ENCODE measurements at places on chromosomes 13 and 19.

GRCh38 chr13:82356667-82357410 lies 1525.4 kb downstream of the SLITRK1 start:
- DNase-seq: no peak

GRCh38 chr19:54042989-54043388 lies 20.7 kb downstream of the VSTM1 start:
- DNase-seq: no peak

DNA sequence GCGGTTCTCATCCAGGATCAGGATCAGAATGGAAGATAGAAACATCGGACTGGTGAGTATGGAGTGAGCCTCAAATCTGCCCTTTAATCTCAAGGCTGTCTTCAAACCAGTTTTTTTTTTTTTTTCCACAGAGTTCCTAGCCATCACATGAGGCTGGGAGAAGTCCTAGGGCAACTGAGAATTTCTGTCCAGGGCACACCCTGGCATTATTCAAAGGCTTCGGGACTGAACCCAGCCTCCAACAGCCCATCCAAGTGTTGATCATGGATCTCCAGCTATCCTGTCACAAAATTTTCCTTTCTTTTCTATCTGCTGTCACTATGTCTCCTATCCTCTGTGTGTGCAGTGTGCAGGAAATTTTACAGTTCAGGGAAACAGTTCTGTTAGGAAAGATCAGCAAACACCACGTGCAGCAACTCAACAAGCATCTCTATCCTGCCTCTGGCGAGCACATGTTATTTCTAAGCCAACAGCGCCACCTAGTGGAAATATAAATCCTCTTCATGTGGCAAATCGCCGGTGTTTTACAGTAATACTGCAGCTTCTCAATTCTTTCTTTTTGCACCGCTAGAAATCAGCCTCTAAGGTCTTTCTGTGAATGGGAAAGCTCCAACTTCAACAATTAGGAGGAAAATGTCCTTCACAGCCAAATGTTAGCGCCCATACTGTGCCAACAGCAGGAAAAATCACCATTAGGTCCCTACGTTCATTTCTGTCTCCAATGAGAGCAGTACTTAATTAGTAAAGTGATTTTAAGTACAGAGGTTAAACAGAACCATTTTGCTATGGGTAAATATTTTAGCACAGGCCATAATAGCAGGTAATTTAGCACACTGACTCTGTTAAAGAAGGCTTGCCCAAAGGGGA lies 21.4 kb upstream of the ZNF181 start:
- peak; percentile 51 for DNase-seq

DNA sequence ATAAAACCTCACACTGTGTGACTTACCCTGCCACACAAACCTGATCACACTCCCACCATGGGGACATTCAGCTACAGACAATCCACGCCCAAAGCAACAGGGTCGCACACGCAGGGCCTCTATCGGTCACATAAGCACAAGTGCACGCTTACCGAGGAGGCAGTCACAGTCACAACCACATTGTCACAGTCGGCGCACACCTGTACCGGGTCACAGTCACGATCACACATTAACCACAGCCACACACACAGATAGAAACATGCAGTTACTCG lies 579 bp downstream of the ZNF566 start:
- peak; percentile 26 for DNase-seq

DNA sequence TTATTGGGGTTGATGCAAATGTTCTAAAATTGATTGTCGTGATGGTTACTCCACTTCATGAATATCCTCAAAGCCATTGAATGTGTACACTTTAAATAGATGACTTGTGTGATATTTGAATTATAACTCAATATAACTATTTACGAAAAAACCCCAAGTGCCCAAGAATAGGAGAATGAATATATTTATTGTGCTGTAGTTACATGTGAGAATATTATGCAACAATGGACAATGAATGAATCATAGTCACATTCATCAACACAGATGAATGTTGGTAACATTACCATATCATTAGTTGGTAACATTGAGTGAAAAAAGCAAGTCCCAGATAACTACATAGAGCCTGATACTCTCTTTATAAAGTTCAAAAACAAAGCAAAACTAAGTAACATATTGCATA lies 127.8 kb upstream of the UBL3 start:
- no peak for DNase-seq

- DNase-seq: no peak
These were observed 24.4 kb downstream of the ALOX5AP start for GRCh38 chr13:30759748-30760147.

GRCh38 chr13:85537601-85538000 lies 261.6 kb downstream of the SLITRK6 start:
- no peak for DNase-seq

DNA sequence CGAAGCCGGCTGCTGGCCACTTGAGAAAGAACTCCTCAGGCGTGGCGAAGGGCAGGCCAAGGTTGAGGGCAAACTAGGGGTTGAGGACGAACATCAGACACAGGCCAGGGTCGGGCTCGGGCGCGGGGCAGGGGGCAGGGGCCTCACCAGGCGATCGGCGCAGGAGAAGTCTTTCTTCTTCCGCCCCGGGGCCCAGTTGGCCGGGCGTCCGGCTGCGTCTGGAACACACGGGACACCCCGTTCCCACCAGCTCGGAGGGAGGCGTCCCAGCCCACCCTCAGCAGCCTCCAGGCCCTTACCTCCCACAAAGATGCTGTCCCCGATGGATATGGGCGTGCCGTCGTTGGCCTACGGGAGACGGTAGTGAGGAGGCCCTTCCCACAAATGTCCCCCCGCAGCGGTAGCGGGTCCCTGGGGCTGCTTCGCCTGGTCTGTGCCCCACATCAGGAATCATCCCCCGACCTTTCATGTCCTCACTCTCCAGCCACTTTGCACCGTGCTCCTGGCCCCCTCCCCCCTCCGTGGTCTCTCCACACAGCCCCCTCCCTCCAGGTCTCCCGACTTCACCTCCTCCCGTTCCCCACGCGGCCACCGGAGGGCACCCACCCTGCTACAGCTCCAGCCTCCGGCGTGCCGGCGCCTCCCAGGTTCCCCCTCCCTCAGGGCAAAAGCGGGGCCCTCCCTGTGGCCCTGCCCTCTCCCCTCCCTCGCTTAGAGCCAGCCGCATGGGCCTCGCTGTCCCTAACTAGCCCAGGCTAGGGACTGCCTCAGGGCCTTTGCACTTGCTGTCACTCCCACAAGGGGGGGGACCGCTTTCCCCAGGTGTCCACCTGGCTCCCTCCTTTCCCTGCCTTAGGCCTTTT lies 4.8 kb downstream of the PNKP start:
- DNase-seq: no peak

GRCh38 chr13:97719736-97720135 lies 233.7 kb upstream of the IPO5 start:
- no peak for DNase-seq

DNA sequence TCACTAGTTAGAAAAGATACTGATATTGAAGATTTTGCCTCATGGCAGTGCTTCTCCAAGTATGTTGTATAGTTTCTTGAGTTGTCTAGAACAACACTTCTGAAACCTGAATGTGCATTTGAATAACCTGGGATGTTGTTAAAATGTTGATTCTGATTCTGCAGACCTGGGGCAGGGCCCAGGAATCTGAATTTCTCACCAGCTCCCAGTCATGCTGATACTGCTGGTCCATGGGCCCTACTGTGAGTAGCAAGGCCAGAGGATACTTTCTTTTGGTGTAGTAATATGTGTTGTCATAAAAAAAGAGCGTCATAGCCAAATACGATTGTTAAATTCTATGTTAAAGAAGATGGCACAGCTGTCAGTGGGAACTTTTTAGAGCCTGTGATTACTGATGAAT lies 41.6 kb upstream of the C1QTNF9 start:
- no peak for DNase-seq

GRCh38 chr19:54162241-54162805 lies 2.8 kb upstream of the LENG1 start:
- DNase-seq: no peak

DNA sequence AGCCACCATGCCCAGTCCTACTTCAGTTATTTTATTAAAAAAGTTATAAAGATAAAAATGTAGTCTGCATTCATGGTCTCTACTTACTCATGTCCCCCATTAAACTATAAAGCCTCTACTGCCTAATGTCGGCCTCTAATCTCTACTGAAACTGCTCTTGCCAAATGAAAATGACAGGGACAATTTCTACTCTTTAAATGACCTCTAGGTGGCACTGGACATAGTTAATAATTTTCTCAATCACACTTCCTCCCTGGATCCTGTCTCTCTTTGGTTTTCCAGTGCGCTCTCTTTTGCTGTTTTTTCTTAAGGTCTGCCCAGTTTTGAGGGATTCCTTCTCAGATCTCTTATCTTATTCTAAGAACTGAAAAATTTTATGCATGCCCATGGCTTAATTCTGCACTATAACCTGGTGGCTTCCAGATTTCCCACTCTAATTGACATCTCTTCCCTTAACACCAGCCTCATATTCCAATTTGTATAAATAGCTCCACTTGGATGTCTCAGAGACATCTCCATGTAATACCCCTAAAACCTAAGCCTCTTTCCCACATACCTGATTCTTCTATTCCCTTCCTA lies 54.3 kb downstream of the MTMR6 start:
- DNase-seq: peak; percentile 22

GRCh38 chr19:14941189-14941588 lies at the start of gene OR7C2:
Gene OR7C2, plus strand, starts transcription at chr19:14941489. Its CDS starts 0 bp downstream, at chr19:14941489.
- DNase-seq: no peak

DNA sequence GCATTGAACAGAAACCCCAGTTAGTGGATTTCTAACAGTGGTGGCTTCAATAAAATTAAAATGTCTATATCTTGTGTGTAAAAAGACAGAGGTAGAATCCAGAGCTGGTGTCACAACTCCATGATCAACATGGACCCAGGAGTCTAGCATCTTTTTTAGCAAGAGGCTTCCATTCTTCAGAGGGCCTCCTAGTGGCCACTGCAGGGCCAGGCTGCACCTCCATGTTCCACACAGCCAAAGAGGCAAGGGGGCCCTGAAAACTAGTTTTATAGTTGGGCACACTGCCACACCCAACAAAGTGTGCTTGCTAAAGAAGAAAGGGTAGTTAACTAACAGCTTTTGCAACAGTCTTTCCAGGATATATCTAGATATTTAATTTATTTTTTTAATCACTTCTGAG lies 12.9 kb downstream of the N4BP2L1 start:
- DNase-seq: no peak

DNA sequence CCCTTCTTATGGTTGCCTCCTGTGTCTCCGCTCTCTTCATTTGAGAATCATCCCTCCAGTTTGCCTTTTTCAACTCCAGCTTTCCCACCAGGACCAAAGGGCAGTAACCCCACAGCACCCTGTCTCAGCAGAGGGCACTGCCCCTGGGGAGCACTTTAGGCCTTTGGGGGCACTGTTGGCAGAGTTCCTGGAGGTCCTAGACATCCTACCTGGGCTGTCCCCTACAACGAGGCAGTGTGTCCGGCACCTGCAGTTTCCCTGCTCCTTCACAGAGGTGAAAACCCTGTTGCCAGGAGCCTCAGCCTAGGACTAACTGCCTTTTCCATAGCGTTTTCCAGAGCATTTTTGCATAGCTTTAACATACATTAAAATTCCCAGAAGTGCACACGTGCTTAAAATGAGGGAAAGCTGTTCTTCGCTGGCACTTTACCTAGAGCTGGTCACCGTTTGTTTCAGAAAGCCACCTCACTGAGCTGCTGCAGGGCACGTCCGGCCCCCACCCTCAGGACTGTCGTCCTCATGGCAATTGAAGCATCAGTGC lies 234.9 kb downstream of the TEX29 start:
- DNase-seq: no peak

GRCh38 chr19:17424743-17425365 lies 5.0 kb downstream of the MVB12A start:
- no peak for DNase-seq

Data from HTR-8/SVneo (cell line).